ENCODE measurements at places on chromosomes 7 and 10.

GRCh38 chr10:118028619-118029018, 18.1 kb downstream of the RAB11FIP2 start:
- DNase-seq: no peak

DNA sequence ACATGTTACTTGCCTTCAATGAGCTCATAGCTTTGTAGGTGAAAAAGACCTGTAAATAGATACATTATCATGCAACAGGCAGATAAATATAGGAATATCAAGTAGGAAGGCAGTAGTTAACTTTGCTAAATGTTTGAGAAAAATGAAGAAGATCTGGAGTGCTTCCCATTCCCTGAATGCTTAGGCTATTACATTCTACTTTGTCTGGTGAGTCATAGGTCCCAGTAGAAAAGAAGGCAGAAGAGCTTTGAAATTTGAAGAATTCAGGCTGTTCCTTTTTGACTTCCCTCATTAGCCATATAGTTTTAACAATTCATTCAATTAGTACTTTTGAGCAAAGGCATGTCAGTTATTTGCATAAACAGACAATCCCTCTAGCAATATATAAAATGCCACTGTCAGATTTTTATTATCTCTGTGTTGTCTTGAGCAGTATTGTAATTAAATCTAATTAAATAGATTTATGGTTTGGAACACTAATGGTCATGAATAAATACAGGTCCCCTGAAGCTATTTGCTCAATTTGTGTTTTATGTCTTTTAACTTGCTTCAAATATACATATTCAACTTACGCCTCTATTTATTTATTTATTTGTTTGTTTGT, 875.0 kb downstream of the REEP3 start:
- no peak for DNase-seq

DNA sequence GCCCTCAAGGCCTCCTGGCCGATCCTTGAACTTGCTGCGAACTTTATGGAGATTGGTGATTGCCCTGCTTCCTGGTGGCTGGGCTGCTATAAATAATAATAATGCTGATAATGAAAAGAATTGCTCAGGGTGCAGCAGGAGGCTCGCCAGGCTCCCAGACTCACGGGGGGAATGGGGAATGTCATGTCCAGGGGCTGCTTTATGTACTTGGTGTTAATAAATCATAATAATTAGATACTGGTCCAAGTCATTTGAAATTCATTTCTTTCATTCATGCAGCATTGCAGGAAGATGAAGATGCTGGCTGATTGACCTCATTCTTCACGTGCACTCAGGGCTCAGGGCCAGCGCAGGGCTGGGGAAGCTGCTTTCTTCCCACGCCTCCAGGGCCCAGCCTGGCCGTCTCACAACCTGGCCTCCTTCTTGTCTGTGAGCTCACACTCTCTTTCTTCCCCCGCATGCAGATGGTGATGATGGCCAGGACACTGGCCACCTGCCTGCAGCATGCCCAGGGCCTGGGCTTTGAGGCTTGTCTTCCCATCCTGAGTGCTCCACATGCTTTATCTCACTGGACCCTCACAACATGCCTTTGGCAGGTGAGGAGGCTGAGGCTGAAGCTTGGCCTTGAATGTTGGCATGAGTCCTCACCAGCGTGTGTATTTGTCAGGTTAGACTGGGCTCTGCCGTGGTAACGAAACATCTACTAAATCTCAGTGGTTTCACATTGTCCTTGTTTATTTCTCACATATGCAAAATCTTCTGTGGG, 138.4 kb upstream of the TNS3 start:
- no peak for DNase-seq

DNA sequence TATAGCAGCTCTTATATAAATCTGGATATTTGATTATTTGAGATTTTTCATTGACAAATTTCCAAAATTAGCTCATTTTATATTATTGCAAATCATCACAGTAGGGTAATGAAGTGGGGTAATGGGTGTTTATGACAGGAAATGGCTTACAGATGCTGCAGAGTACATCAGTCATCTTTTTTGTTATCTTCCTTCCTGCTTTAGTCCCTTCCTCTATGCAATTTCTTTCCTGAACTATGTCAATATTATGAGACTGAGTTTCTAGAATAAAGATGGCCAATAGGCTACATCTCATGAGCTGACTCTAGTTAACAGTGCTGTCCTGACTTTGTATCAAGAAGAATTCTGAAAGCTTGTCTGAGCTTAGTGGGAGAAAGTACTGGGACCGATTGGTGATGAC, 244.5 kb downstream of the XPNPEP1 start:
- DNase-seq: no peak

DNA sequence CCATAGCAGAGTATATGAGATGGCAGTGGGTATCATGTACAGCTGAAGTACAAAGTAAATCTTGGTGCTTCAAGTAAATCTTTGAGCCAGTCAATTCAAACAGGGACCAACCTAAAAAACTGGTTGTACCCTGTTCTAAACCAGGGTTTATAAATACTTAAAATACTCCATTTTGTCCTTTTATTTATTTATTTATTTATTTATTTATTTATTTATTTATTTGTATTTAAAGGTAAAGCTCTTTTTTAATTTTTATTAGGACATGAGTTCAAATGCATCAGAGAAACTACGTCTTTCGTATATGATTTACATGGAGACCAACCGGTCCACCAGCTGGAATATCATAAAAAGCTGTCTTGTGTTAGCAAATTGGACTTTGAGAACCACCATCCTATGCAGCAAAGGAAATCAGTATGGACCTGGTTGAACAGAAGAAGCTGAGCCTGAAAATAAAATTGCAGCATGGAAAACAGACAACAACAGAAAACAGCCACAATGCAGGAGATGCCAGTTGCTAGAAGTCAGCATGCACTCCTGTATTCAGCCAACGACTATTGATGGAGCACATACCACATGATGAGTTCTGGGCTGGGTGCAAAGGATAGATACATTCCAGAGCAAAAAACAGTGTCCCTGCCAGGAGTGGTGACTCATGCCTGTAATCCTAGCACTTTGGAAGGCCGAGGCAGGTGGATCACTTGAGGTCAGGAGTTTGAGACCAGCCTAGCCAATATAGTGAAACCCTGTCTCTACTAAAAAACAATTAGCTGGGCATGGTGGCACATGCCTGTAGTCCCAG, 60.0 kb downstream of the PLXNA4 start:
- no peak for DNase-seq

GRCh38 chr7:124284937-124285336, 252.1 kb upstream of the TMEM229A start:
- no peak for DNase-seq

GRCh38 chr7:159086301-159086925, 58.3 kb downstream of the VIPR2 start:
- no peak for DNase-seq

DNA sequence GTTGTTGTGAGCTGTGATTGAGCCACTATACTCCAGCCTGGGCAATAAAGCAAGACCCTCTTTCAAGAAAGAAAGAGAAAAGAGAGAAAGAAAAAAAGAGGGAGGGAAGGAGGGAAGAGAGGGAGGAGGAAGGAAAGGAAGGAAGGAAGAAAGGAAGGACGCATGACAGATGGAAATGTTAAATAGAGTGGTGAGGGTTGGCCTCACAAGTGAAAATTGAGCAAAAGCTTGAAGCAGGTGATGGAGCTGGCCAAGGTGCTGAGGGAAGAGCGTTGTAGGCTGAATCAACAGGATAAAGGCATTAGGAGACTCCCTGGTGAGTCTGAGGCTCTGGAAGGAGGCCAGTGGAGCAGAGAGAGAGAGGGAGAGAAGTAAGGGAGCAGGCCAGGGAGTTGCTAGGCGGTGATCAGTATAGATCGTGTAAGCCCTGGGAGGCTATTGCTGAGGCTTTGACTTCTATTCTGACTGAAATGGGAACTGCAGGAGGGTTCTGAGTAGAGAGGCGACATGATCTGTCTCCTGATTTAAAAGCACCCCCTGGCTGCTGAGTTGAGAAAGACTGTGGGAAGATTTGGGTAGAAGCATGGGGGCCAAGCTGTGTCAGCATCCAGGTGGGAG, 26.5 kb upstream of the TMEM248 start:
- DNase-seq: no peak

GRCh38 chr7:52826515-52827265, 208.7 kb upstream of the POM121L12 start:
- no peak for DNase-seq

DNA sequence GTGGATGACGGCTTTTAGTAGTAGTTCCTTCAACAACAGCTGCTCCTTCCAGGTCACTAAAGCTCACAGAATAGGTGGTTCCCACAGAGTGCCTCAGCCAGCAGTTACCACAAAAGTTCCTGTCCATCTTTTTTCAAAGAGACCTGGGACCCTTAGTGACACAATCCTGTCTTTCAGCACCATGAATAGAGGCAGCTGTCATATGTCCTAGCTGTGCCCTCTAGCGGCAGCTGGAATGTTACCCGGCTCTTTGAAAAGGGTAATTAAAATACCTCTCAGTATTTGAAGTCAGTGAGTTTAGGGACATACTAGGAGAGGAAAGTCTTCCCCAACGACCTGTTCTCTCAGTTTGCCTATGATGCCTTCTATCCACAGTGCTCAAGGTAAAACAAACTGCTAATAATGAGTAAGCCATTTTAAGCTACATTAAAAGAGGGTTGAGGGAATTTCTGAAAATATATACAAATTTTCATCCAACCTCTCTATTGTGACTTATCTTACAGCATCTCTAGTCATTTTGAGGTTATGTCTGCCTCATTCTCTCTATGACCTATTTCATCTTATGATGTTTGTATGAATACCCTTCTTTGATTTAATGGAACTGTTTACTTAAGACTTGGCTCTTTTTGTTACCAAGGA, 290.8 kb downstream of the NXPH1 start:
- no peak for DNase-seq

DNA sequence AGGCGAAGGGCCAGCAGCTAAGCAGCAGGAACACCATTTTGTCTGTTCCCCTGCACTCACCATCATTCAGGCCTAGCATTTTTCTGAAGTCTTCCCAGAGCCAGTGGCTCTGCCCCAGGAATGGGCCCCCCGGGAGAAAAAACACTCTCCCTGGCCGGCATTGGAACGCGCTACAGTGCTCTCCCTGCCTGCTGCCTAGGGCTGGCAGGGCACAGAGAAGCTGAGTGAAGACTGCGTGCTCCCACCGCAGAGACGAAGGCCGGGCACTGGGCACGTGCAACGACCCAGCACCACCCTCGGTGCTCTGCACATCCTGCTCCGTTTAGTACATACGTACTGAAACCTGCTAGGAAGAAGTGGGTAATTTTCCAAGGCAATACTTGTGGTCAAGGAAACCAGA, 34.4 kb downstream of the HSPA12A start:
- DNase-seq: no peak

GRCh38 chr10:12308736-12309375, 40.5 kb upstream of the CAMK1D start:
- no peak for DNase-seq

DNA sequence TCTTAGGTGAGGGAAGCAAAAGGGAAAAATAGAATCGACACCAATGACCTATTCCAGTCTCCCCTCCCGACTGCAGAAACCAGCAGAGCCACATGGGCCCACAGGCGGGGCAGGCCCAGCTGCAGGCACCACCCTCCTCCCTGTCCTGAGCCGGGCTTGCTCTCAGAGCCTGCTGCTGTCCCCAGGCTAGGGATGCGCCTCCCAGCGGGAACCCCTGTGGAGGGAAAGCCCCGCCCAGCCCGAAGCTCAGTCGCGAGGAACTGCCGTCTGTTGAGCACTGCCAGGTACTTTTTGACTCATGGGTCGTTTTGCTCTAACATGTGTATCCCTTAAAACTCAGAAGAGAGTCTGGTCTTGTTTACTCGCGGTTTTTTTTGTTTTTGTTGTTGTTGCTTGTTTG, 124.5 kb upstream of the RET start:
- DNase-seq: no peak

DNA sequence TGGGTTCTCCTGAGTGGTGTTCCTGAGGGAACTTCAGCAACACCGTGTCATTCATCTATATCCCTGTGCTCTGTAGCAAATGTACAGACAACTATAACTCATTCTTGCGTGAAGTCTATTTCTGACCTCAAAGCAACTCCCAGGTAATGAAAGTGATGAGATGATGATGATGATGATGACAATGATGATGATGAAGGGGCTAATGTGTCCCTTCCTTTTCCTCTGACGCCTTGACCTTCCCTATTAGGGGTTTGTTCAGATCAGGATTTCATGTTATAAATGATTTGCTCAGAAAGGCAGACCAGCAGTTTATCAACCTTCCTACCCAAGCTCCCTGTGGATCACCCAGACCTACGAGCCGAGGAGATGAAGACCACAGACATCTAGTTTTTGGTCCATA, 136.9 kb downstream of the FGFR2 start:
- DNase-seq: no peak

GRCh38 chr7:153370092-153370491, 610.5 kb downstream of the ACTR3B start:
- no peak for DNase-seq

- no peak for DNase-seq
These were observed 239.7 kb upstream of the SEMA3D start for GRCh38 chr7:85426487-85426960.

GRCh38 chr7:147605323-147605722, 985.2 kb upstream of the C7orf33 start:
- DNase-seq: no peak

- DNase-seq: no peak
These were observed 170.8 kb downstream of the AUTS2 start for GRCh38 chr7:69768986-69769595.

Measured in cortex of kidney (tissue), 1 donor.